ENCODE measurements at places on chromosomes 11 and 22.

- no peak for DNase-seq
Observed at GRCh38 chr22:24578355-24579257, 14.3 kb downstream of the LRRC75B start.

GRCh38 chr11:110787680-110788079, 75.4 kb upstream of the ARHGAP20 start:
- DNase-seq = no peak

- no peak for DNase-seq
Observed at GRCh38 chr11:69630017-69630416, 10.9 kb upstream of the CCND1 start.

DNA sequence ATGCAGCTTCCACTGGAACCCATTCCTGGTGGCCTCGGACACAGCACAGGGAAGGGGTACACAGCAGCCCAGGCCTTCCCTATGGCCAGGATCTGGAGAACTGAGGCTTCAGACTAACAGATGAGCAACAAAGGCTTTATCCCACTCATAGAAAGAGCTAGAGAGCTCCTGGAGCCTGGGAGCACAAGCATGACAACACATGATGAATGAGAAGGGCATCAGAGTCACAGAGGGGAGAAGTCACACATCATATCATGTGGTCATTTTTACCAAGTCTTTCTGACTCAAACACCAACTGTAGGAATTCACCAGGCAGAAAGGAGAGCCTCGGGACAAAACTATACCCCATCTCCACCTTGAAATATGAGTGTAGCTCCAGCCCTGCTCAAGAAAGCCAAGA, 43.2 kb downstream of the NRXN2 start:
- DNase-seq = no peak

GRCh38 chr11:12777208-12777874, 103.1 kb downstream of the TEAD1 start:
- DNase-seq = no peak

DNA sequence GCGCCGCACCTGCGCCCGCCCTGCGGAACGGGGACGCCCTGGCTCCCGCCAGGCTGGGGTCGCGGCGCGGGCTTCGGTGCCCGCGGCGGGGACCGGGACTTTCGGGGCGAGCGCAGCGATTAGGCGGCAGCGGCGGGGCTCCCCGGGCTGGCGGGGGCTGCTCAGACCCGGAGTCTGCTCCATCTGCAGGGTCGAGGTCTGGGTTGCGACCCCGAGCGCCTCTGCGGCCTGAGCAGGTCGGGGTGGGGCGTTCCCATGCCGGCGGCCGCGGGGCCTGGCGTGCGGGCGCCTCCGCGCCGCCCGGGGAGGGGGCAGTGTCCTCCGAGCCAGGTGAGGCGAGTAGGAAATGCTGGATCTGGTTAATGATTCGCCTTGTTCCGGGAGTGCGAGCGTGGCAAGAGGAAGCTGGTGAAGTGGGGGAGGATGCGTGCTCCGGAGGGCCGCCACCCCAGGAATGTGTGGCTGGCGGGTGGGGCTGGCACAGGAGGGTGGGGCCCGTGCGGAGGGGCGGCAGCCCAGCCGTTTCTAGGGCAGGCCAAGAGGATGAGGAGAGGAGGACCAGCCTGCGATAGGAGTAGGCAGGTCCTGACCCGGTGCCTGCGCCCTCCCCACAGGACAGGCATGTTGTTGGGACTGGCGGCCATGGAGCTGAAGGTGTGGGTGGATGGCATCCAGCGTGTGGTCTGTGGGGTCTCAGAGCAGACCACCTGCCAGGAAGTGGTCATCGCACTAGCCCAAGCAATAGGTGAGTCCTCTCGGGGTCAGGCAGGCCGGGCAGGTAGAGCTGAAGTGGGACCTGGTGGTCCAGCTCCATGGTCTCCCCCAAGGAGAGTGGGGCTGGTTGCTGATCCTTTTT, 606 bp downstream of the RASSF7 start:
- DNase-seq = no peak

DNA sequence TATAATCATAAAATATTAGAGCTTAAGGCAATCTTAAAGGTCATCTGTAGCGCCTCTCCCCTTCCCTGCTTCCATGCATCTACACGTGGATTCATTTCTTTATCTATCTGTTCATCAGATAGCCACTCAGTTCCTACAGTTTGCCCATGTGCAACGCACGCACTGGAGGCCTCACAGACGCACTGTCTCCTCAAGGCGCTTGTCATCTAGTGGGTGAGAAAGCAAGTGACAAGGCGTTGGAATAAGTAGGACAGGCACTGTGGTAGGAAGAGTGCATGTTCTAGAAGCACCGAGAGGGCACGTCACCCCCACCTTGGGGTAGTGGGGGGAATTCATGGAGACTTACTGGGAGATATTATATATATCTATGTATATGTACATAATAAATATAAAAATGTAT, 20.8 kb upstream of the JAM3 start:
- no peak for DNase-seq

GRCh38 chr11:86639137-86639536, 33.3 kb downstream of the ME3 start:
- DNase-seq = no peak

DNA sequence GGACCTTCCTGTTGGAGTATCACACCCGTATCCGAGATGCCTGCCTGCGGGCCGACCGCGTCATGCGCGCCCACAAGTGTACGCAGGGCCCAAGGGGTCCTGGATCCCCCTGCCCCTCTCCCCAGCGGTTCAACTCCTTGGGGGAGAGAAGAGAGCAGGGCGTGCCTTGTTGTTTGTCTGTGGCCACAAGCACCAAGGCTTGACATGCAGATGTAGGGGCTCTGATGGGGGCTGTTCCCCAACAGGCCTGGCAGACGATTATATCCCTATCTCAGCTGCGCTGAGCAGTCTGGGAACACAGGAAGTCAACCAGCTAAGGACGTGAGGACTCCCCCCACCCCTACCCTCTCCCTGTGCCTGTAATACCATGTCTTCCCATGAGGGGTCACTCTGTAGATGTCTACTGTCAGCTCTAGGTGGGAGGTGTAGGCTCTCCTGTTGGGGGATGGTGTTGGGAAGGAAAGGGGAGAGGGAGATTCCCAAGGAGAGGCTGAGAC, 6.8 kb downstream of the CFL1 start:
- DNase-seq = no peak

DNA sequence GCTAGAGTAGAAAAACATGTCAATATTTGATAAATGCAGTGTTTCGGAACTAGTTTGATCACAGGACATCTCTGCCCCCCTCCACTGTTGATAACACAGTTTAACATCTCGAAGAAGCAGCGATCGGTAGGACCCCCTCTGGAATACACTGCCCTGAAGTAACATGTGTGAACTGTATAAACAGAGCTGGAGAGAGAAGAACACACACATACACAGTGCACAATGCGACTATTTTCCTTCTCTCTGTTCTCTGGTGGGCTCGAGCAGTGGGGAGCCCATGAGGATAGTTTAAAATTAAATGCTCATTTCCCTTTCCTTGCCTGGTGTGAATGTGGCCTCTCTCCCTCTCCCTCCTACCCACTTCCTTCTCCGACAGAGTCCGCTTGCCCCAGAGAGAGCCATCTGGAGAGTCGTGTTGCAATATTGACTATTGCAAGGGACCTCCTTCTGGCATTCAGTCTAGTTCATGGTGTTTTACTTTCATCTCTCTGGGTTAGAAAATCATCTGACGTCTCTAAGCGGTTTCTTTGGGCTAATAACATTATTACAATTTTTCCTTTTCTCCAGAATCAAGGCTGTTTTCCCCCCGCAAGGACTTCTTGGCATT, 51.6 kb upstream of the BARX2 start:
- no peak for DNase-seq

- DNase-seq = no peak
Observed at GRCh38 chr11:27465629-27466028, 7.0 kb downstream of the LGR4 start.

DNA sequence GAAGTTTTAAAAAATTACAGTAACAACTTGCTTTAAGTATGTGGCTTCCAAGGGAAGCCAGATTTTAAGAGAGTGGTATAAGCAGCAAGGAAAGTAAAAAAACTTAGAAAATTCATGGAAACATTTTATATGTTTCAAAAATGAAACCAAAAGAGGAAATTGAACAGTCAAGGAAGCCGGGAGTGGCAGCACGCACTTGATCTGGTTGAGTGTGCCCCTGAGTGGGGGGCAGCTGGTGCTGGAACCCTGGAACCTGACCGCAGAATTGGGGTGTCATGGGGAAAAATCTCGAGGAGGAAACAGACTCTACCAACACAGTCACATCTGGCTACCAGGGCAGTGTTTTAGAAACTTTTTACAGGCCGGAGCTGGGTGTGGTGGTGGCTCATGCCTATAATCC, 14.0 kb downstream of the MICALL1 start:
- no peak for DNase-seq

DNA sequence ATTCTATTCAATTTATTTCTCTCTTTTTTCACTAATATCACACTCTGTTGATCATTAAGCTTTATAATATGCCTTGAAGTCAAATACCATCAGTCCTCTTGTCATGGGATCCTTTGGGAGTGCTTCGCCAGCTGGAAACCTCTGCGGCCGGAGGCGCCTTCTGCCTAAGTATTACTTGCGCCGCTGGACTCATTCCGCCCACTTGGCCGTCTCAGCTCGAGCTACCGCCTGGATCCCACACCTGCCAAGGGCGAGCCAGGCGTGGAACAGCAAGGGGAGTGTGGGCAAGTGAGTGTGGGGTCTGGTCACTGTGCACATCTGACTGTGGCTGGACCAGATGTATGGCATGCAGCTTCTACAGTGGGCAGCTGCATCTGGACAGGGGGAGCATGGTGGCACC, 9.1 kb upstream of the MAP6 start:
- DNase-seq = no peak

- DNase-seq = no peak
Observed at GRCh38 chr22:26463688-26464087, 19.9 kb downstream of the HPS4 start.

DNA sequence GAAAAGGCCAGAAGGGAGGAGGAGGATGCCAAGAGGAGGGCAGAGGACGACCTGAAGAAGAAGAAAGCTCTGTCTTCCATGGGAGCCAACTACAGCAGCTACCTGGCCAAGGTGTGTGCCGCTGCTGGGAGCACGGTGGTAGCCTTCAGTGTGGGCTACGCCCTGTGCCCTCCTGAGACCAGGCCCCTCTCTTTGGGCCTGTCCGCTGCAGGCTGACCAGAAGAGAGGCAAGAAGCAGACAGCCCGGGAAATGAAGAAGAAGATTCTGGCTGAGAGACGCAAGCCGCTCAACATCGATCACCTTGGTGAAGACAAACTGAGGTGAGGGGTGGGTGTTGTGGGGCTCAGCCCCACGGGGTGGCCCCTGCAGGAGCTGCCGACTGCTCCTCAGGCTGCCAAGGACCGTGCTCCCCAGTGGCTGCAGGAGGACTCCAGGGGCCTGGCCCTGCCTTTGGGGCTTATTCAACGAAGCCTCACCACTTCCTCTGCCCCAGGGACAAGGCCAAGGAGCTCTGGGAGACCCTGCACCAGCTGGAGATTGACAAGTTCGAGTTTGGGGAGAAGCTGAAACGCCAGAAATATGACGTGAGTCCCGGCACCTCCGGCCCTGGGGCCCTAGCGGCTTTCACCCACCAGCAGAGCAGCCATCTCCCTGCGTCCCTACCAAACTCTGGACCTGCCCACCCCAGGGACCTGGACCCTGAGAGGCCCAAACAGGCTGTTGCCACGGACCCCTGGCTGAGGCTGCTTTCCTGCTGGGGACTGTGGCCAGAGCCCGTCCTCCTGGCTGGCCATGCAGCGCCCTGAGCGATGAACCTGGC, 12.6 kb upstream of the MRPL23 start:
- no peak for DNase-seq

- no peak for DNase-seq
Observed at GRCh38 chr11:30873924-30874610, 287.9 kb upstream of the MPPED2 start.

DNA sequence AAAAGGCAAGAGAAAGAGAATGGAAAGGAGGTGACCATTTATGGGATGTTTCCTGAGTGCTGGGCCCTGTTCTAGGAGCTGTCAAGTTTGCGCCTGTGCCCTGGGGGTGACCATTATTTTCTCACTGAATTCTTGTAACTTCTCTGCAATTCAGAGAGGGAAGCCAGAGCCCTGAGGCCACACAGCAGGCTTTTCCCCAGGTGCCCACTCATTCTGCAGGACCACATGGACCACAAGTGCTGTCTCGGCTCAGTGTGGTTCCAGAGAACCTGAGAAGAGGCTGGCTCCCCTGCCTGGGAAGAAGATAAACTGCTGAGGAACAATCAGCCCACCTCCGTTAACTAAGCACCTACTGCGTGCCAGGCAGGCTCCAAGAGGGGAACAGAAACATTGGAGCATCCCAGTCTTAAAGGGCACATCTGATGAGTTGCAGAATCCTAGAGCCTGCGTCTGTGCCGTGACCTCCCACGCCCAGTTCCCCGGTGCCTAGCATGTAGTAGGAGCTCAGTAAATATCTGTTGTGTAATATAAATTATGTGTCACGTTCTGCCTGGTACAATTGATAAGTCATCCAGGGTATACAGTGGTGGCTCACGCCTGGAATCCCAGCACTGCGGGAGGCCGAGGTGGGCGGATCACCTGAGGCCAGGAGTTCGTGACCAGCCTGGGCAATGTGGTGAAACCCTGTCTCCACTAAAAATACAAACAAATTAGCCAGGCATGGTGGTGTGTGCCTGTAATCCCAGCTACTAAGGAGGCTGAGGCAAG, 31.6 kb upstream of the CRYBB3 start:
- no peak for DNase-seq

- no peak for DNase-seq
Observed at GRCh38 chr11:65432100-65432650, 9.6 kb downstream of the NEAT1 start.

DNA sequence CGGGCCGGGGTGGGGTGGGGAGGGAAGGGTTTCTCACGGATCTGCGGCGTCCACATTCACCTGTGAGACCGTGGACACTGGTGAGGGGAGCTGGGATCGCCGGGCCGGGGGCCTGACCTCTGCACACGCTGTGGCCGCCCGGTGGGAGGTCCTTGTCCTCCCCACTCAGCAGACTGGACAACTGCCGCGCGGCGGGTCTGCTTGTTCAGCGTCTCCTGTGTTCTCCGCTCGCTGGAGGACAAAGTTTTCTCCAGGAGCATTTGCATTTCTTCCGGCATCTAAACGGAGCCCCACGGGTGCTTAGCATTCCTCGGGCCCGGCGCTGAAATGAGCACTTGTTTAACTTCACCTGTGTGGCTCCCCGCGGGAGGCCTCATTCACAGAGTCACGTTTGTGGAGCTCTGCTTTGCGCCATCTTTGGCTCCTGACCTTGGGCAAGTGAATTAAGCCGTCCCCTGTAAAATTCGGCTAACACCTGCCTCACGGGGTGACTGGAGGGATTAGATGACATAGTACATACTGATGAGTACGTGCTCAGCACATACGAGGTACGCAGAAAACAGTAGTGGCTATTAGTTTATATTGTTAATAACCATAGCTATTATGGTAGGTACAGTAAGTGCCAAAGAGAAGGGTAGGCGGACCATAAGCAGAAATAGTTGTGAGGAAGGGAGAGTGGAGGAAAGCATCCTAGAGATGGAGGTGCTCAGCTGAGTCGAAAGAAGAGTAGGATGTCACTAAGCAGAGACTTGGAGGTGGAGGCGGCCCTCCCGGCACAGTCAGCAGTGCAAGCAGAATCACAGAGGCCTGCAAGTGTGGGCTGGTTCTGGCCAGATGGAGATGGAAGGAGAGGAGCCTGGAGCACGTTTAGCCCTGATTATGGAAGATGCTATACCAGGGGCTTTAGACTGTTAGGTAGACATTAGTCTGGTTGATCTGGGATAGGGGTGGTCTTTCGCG, 885 bp downstream of the TRMU start:
- DNase-seq = no peak

All from stimulated activated CD8-positive, alpha-beta memory T cell treated with anti-CD3 and anti-CD28 coated beads, Interleukin-2, amount 100 ng/mL, for 1 hour (primary cell).